ENCODE measurements at places on chromosomes 4 and X.

GRCh38 chr4:74428276-74428675 lies 16.7 kb upstream of the AREG start:
- no peak for DNase-seq

DNA sequence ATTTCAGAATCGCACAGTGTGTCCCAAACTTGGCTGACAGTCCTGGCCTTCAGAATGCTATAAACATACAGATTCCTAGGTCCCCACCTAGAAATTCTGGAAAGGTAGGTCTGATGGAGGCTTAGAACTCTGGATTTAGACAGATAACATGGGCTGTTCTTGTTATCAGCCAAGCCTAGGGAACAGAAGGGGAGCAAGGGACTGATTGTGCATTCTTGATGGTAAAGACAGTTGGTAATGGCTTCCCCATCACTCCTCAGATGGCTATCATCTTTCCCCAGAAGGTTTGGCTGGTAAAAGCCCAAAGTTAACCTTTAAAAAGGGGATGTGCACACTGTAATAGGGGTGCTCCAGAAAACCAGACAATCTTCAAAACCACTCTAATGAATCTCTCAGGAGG lies 35.7 kb downstream of the DIPK2B start:
- DNase-seq = no peak

DNA sequence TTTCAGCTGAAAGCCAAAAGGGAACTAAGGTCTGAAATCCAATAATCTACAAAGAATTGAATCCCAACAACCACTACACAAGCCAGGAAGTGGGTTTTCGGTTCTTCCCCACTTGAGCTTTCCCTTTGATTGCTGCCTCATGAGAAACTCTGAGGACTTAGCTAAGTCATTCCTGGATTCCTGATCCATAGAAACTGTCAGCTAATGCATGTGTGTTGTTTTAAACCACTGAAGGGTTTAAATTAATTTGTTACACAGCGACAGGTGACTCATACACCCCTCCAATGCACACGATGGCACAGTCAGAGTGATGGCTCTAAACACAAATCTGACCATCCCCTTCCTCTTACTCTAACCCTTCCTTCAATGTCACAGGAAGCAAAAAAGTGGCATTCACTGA lies 282.9 kb downstream of the RAB28 start:
- no peak for DNase-seq

GRCh38 chr4:147732518-147733235 lies 789 bp downstream of the ARHGAP10 start:
- DNase-seq = peak; percentile 5

- peak; percentile 31 for DNase-seq
Observed at GRCh38 chrX:74015379-74016019, 288.5 kb upstream of the ZCCHC13 start.

GRCh38 chrX:100685997-100686305 lies 42.0 kb downstream of the SRPX2 start:
- no peak for DNase-seq

DNA sequence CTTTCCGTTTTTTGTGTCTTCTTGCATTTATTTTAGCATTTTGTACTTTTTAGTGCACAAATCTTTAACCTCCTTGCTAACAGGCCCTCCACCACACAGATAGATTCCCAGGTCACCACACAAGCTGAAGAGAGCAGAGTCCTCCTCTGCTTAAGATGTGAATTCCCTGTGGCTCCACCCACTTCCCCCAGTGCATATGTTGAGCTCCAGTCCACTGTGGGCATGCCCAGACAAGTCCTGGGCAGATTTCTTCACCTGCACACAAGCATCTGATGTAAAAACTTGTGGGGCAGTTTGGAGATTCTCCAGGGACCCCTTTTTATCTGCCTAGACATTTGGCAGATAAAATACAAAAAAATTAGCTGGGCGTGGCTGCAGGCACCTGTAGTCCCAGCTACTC lies 19.8 kb upstream of the PASD1 start:
- DNase-seq = no peak

DNA sequence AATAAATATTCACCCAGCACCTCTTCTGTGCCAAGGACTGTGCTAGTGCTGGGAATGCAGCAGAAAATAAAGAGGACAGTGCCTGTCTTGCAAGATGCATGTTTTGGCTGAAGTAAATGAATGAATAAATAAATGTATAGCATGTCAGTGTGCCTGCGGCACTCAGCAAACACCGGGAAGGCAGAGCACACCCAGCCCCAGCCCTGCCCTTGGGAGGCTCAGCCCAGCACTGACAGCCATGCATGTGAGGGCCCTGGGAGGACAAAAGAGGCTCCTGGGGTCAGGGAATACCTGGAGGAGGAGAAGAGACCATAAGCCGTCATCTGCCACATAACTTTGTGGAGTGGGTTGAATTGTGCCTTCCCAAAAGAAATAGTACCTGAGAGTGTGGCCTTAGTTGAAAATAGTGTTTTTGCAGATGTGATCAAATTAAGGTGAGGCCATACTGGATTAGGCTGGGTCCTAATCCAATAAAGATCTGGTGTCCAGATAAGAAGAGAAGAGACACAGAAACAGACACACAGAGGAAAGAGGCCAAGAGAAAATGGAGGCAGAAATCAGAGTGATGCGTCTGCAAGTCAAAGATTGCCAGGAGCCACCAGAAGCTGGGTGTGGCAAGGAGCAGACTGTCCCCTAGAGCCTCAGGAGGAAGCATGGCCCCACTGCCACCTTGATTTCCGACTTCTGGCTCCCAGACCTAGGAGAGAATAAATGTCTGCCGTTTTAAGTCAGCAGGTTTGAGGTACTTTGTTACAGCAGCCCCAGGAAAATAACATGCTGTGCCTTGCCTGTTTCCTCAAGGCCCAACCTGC lies 16.3 kb downstream of the C4orf50 start:
- DNase-seq = no peak

DNA sequence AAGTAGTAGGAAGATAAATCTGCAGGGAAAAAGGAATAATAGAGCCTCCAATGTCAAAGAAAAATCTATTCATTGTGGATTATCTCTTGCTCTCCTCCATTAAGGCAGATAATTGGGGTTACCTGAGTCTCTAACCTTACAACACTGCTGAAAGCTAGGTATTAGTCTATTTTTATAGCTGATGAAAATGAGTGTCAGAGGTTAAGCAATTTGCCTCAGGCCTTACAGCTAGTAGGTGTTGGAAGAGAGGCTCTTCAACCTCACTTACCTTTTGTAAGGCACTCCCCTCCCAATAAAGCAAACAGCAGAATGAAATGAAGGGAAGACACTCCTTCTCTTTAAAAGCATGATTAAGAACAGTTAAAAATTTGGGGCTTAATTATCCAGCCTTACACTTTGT lies 45.4 kb upstream of the GAB1 start:
- DNase-seq = no peak

- DNase-seq = no peak
Observed at GRCh38 chr4:96766359-96766758, 926.5 kb downstream of the PDHA2 start.

GRCh38 chr4:8939840-8940742 lies 68.5 kb upstream of the HMX1 start:
- no peak for DNase-seq

DNA sequence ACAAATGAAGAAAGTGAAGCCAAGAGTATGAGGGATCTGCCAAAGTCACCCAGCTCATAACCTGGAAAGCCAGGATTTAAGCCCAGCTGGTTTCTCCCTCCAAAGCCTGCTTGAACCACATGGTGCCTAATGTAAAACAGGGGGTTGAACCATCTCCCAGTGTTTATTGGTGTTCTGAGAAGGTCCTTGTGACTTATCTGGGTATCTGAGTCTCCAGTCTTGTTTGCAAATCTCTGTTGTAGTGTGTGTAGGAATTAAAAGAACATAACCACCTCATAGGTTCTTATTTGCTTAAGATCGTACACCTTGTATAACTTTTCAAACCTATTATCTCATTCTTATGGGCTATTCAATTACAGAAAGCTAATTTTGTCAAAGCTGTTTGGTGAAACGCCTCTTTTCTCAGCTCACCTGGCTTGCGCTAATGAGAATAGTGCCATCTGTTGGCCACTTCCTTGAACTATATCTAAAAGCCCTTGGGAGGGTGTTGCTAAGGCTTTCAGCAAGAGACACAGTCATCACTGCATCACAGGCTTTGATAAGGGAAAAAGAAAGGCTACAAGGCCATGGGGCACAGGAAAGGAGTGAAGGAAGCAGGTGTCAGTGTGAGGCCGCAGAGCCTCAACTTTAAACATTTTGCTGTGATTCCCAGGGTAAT lies 34.0 kb downstream of the ETDB start:
- DNase-seq = peak; percentile 22

Data from NCI-H1092 (cell line).